CD4-positive, alpha-beta memory T cell (primary cell): ENCODE measurements at places on chromosomes 11 and 22.

- DNase-seq: no peak
Observed at GRCh38 chr11:61155741-61156140, 5.5 kb downstream of the VPS37C start.

DNA sequence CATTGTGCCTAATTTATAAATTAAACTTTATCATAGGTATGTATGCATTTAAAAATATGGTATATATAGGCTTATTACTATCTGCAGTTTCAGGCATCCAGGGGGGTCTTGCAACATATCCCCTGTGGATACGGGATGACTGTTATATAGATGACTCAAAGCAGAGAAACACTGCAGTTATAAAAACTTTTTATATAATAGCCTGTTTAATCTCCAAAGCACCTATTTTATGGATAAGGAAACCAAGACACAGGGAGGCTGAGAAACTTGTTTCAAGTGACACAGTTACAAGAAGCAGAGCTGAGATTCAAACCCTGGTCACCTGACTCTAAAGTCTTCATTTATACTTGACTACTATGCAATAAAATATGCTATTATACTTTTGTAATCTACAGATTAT is 897.7 kb downstream of the KCNA4 start:
- no peak for DNase-seq

GRCh38 chr11:116507849-116508695 is 264.7 kb downstream of the BUD13 start:
- no peak for DNase-seq

- no peak for DNase-seq
Observed at GRCh38 chr22:46815132-46815531, 52.7 kb downstream of the TBC1D22A start.

DNA sequence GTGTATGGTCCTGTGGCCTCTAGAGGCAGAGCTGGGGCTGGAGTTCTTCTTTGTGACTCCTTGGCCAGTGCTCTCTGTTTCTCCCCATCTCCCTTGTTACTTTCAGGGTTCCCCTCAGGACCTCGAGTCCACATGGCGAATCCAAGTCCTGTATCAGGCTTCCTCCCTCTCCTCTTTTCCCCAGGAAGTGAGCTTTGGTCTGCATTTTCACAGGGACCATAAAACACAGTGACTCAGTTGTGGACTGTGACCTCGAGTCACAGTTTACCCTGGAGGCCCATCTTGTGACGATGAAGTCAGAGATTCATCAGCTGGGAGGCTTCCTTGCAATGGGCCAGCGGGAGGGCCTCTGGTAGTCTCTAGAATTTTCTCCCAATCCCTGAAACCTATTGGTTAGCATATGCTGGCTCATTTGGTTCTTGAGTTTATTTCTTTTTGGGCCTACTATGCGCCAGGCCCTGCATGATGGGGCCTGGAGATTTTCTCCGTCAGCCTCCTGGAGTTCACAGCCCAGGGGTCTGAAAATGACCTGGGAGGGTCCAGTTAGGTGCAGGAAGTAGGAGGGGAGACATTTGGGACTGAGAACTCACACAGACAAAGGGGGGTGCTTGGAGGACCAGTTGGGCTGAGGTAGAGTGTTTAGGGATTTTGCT is 100.8 kb downstream of the KIAA1671 start:
- no peak for DNase-seq

- DNase-seq: no peak
Observed at GRCh38 chr11:128261011-128261421, 326.3 kb downstream of the ETS1 start.

DNA sequence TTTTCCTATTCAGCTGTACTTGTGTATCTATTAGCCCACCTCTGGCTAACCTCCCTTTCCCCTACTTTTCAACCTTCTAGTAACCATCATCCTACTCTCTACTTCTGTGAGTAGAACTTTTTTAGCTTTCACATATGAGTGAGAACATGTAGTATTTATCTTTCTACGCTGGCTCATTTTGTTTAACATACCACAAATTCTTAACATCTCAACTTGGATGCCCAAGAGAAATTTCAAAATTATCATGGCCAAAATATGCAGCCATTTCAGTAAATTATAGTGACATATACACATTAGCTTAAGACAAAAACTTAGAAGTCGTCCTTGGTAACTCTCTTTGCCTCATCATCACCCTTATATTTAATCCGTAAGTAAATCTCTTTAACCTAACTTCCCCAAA is 34.7 kb downstream of the LUZP2 start:
- no peak for DNase-seq

DNA sequence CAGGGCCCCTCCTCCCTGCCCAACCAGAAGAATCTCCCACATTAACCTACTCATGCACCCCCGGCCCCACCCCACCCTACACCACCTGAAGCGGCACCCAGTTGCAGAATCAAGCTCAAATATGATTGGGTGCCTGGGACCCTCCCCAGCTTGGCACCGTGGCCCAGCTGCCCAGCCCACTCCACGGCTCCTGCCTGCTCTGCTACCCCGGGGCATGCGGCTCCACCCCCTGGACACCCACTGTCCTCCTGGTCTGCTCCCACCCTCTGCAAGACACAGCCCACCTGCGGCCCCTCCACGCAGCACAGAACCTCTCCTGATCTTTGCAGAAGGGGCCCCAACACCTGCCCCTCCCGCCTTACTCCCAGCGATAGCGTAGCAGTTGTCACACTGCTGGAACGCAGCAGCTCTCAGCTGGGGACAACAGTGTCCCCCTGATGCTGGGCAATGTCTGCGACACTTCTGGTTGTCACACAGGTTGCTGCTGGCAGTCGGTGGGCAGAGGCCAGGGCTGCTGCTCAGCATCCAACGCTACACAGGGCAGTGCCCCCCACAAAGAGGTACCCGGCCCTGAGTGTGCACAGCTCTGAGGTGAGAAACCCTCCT is 32.0 kb upstream of the TESMIN start:
- no peak for DNase-seq

GRCh38 chr11:1300121-1300520 is 9.3 kb downstream of the TOLLIP start:
- no peak for DNase-seq

GRCh38 chr11:76617553-76618265 is 52.8 kb downstream of the LRRC32 start:
- DNase-seq: no peak

DNA sequence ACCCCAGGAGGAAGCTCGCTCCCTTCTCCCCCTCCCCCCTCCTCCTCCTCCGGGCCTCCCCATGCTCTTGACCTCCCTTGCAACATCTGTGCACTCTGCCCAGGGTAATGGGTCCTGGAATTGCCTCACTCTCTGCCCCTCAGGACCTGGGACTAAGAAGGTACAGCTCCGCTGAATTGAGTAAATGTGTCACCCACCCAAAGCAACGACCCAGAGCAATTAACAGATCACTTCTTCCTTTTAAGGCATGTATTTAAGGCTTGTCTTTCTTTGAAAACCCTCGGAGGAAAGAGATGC is 15.1 kb downstream of the GDPD5 start:
- no peak for DNase-seq

GRCh38 chr11:46682773-46683752 is 17.4 kb downstream of the ARHGAP1 start:
- DNase-seq: no peak

DNA sequence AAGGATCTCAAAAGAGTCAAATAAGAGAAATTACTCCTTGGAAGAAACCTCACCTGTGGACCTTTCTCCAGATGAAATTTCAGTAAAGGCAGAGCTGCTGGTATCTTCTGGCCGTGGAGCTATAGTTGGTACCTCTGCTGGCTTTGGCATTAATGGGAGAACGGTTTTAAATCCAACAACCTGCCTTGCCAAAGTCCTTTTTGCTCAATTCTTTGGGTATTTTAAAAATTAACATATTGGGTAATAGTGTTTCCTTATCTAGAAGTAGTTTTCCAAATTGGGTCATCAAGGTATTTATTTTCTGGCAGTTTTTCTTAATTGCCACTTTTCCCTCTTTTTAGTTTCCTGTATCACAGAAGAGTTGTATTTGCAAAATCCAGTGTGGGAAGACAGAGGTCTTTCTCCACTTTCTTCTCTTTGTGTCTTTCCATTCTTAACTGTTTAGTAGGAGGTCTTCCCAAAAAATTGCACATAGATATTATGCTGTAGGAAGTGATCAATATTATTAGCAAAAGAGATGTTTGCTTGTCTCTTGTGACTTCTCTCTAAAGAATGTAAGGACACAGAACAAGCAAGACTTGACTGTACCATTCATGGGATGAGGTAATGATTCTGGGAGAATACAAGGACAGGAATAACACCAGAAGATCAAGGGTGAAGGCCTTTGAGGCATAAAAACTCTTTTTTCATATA is at the start of gene SAA4:
TSS of gene SAA4 (minus strand) at position 139 of the 693 bp plus-strand sequence. CDS start 876 bp downstream, outside the sequence.
- DNase-seq: no peak

- no peak for DNase-seq
Observed at GRCh38 chr11:104695065-104695463, 203.2 kb downstream of the CASP12 start.

DNA sequence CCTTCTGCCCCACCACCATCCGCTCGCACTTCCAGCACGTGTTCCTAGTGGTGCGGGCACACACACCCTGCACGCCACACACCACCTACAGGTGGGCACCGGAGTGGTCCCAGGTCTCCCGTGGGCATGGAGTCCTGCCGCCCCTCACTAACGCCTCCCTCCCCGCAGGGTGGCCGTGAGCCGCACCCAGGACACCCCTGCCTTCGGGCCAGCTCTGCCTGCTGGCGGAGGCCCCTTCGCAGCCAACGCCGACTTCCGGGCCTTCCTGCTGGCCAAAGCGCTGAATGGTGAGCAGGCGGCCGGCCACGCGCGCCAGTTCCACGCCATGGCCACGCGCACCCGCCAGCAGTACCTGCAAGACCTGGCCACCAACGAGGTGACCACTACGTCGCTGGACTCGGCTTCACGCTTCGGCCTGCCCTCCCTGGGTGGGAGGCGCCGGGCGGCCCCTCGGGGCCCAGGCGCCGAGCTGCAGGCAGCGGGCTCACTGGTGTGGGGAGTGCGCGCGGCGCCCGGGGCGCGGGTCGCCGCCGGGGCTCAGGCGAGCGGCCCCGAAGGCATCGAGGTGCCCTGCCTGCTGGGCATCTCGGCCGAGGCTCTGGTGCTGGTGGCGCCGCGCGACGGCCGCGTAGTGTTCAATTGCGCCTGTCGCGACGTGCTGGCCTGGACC is 8.5 kb downstream of the SIPA1 start:
- no peak for DNase-seq

DNA sequence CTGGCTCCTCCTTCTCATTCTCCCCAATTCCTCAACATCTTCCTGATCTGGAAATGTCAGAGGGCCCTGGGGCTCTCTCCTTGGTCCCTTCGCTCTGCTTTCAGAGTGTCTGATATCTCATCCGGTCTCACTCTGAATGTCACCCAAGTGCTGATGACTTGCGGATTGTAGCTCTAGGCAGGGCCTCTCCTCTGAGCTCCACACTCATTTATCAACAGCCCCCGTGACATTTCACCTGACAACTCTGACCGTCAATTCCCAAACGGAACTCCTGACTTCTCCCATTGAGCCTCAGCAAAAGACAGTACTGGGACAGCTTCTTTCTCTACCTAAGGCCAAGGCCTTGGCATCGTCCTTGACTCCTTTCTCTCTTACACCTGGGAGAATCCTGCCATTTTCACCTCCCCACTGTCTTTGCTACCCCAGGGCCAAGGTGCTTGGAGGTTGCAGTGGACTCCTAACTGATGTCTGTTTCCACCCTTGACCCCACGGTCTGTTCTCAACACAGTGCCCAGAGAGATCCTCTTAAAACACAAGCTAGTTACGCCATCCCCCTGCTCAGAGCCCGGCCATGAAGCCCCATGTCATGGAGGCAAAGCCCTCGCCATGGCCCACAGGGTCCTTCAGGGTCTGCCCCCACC is 57.5 kb upstream of the THY1 start:
- no peak for DNase-seq

GRCh38 chr11:126317756-126318573 is 14.1 kb downstream of the DCPS start:
- DNase-seq: no peak

DNA sequence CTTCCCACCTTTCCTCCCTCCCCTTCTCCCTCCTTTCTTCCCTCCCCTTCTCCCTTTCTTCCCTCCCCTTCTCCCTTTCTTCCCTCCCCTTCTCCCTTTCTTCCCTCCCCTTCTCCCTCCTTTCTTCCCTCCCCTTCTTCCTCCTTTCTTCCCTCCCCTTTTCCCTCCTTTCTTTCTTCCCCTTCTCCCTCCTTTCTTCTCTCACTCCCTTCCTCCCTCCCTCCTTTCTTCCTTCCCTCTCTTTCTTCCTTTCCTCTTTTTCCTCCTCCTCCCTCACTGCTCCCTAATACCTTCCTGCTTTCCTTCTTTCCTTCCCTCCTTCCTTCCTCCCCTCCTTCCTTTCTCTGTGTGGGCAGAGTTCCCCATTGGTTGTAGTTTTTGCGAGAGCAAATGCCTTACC is 76.1 kb downstream of the PGR start:
- DNase-seq: no peak

GRCh38 chr11:11217929-11218628 is 135.0 kb downstream of the CSNK2A3 start:
- DNase-seq: no peak

- no peak for DNase-seq
Observed at GRCh38 chr11:5476186-5476819, 12.2 kb upstream of the OR52D1 start.
